ENCODE measurements at places on chromosomes 1 and 21.

DNA sequence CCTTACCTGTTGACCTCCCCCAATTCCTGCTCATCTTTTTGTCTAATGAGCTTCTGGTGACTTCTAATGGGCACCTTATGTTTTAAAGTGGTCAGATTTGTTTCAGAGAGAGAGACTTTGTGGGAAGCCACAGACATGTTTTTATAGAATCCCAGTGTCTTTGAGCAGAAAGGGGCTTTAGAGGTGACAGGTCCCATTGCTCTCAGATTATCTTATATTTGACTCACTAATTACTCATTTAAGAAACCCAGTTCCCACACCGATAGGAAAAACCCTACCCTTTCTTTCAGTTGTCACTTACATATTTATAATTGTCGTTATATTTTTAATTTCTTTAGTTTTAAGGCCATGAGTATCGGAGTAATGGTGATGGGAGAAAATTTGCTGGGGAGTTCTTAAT, 215.5 kb downstream of the CAMTA1 start:
- no peak for DNase-seq

DNA sequence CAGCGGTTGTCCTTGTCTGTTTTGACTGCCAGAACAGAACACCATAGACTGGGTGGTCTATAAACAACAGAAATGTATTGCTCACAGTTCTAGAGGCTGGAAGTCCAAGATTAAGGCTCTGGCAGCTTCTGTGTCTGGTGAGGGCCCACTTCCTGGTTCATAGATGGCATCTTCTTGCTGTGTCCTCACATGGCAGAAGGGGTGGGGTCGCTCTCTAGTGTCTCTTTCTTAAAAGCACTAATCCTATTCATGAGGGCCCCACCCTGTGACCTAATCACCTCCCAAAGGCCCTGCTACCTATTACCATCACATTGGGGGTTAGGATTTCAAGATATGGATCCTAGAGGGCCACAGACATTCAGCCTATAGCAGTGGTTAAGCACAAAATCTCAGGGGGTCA, 304.4 kb downstream of the NFIA start:
- no peak for DNase-seq

DNA sequence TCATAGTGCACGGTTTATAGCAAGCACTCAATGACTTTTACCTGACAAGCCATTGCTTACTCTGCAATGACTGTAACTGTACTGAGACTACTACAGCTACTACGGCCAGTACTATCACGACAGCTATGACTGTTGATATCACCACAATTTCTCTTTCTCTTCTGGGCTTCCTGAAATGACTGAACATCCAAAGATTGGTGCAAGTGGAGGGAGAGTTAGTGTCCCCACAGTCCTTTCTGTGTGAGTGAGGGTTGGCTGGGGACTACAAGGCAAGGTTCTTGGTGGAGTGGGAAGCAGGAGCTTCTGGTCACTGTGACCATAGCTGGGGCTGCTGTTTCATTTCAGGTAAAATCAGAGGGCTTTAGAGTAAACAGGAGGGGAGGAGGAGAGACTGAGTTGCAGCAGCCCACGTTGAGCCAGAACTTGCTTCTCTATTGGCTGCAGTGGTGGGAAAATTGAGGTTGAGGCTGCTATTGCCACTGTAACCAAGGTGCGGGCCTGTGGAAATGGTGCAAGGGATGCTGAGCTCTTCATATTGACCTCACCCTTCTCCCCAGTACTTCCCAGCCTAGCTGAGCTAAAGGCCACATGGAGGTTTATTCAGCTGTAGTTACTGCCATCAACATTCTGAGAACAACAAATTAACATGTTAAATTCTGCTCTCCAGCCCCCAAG, 14.1 kb upstream of the IL10 start:
- DNase-seq = no peak

DNA sequence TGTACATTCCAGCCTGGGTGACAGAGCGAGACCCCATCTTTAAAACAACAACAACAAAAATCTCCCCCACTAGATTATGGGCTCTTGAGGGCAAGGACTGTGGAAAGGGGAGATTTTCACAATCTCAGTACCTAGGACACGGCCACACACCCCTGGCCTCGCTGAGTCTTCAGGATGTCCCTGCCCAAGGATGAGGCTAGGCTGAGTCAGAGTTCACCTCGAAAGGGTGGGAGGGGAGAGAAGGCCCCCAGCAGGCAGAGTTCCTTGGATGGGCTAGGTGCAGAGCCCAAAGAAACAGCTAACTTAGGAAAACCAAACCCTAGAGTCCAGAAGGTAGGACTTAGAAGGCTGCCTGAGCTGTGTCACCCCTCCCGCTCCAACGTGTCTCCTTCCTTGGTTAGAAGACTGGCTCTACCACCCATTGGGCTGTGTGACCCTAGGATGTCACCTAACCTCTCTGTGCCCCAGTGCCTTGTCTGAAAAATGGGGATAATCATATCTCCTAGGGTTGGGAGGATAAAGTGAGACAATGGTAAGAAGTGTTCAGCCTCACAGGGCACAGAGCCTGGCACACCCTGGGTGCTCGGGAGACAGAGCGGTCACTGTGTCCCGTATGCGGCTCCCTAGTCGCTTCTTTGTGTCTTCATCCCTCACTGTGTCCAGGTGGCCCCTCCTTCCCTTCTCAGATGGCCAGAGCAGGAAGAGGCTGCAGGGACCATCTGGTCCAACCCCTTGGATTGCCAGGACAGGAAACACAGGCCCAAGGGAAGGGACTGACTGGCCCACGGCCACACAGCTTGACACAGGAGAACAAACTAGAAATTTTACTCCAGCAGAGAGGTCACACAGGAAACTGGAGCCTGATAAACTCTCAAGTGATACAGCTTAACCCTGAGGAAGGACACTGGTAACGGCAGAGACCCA, 11.2 kb downstream of the TRIM62 start:
- DNase-seq = no peak
